ENCODE measurements at places on chromosomes 6 and 20.

DNA sequence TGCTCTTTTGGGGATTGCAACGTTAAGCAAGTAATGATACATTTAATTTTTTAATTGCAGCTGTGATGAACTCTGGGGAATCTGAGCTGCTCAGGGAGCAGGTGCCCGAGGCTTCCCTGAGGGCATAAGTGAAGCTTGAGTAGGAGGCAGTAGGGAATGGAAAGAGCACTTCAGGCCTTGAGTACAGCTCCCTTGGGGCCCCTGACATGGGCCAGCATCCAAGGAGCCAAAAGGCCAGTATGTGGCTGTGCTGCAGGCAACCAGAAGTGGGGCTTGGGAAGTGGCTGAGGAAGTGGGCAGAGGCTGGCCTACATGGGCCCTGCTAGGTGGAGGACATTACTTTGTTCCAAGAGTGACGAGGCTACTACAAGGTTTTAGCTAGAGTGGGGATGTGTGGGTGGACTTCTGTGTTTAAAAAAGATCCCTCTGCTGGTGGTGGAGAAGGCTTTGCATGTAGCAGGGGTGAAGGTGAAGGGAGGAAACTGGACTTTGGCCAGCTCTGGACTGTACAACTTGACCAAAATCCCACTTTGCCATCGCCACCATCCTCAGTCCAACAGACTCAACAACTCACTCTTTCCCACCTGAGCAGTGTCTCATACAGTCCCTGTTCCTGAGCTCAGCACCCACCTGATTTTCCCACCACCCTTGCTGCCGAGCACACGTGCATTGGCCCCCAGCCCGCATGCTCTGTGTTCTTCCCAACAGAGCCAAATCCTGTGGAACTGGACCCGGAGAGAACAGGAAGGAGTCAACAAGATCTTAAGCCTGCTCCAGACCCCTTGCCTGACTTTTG, 10.9 kb upstream of the ZNF831 start:
- DNase-seq, result no peak

DNA sequence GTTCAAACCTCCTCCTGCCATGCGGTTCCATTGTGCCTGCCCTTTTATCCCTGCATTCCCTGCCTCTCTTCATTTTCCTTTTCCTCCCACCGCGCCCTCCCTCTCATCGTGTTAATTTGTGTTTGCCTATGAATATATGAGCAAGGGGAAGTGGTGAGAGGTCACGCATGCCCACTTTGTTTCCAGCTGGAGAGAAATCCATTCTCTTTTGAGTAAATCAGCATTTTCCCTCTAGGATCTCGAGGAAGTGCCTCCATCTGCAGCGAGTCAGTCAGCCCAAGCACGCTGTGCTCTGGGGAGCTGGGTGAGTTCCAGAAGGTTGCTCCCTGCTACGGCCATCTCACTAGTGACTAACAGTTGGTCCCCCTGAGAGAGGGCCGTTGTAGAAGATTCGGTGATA, 42.9 kb downstream of the CDH26 start:
- no peak for DNase-seq

- no peak for DNase-seq
Measured at GRCh38 chr6:92541448-92542060, 877.8 kb downstream of the EPHA7 start.

DNA sequence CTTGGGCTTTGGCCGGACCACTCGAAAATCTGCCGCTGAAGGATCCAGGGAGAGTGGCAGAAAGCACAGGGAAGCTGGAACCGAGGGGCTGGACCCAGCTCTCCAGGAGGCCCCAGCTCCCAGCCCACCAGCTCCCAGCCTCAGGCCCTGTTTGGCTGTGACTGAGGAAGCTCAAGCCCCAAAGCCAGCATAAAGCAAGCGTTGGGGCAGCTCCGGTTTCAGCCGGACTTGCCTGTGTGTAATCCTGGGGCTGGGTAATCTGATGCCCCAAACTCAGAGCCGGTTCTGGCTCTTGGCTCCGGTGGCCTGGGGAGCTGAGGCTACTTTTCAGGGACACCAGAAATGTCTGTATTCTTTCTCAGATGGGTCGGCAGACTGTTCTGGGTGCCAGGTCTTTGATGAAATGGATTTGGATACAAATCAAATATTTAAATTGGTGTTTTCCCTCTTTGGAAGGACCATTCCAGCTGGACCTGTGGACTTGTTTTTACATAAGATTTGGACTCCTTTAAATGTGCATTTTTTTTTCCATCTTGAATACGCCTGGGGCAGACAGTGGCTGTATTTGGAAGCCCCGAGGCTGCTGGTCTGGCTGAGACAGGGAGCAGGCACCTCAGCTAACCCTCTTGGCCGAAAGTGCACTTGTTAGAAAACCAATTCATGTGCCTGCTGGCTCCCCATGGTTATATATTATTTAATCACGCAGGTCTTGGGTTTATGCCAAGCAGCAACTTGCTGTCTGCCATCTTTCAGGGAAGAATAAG, 29.7 kb downstream of the RPP40 start:
- DNase-seq, result peak; percentile 29

- DNase-seq, result no peak
Measured at GRCh38 chr6:164882236-164882635, 427.2 kb downstream of the C6orf118 start.

GRCh38 chr20:51634257-51634656, 91.7 kb upstream of the NFATC2 start:
- DNase-seq, result peak; percentile 28

- no peak for DNase-seq
Measured at GRCh38 chr6:41214559-41215238, 13.4 kb upstream of the TREML4 start.

DNA sequence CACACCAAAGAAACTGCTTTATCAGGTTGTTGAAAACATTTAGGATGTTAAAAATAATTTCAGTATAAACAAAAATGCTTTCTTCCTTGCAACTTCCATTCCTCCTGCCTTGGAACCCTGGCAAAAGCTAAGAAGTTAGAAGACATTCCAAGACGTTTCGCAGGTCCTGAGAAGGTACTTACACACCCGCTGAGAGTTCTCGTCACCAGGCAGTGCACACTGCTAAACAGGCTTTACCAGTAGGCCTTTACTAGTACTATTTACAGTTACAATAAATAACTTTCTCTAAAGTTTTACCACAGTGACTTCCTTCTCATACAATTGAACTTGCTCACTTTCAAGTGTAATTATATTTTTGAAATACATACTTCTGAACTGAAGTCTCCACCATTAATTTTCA, 81.4 kb upstream of the RPS6KA2 start:
- DNase-seq, result no peak

- no peak for DNase-seq
Measured at GRCh38 chr20:37421988-37422387, 76.0 kb downstream of the SRC start.

GRCh38 chr6:27890445-27891319, 21.5 kb downstream of the OR2B2 start:
- DNase-seq, result peak; percentile 73

DNA sequence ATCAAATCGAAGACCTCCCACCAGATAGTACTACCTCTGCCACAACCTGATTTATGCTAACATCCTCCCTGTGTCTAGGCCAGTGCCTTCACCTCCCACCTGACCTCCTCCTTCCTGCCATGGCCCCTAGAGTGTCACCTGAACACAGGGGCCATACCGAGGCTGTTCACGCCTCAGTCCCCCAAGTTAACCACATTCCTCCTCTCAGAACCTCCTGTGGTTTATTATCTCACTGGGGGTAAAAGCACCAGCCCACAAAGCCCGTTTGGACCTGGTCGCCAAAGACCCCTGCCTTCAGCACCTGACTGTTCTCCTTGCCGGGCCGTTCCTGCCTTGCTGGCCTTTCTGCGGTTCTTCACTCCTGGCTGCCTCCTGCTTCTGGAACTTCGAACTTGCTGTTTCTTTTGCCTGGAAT, 13.7 kb downstream of the MAS1 start:
- no peak for DNase-seq

DNA sequence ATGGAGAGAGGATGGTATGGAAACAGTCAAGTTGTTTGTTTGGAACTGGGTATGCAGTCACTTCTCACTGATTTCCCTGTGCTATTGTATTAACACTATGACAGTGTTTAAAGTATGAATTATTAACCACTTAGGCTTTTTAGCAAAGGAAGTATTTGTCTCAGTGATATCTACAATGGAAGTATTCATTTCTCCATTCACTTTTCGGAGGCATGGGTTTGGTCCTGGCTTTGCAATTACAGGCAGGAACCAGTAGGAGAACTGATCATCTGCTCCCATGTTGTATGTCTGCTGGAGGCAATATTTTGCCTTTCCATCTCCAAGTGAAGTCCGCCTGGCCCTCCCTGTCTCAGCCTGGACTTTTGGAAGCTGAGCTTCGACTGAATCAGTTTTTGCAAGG, 30.6 kb upstream of the EXOC2 start:
- no peak for DNase-seq

DNA sequence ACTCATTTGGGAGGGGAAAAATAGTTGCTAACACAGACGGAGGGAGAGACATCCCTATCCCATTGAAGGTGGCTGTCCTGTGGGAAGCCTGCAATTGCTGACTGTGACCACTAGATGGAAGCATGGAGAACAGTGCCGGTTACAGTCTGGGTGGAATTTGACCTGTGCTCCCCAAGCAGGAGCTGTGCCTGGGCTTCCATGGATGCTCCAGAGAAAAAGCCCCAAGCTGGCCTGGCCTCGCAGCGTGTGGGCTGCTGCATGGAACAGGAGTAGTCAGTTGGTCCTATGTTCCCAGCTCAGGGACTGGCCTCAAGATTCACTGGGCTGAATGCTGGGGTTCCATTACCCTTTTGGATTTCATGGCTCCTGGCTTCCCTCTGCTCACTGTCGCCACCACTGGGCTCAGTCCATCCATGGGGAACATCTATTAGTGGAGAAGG, 116.3 kb upstream of the CHD6 start:
- DNase-seq, result peak; percentile 71

- DNase-seq, result no peak
Measured at GRCh38 chr6:5128351-5128750, 43.2 kb downstream of the PPP1R3G start.

DNA sequence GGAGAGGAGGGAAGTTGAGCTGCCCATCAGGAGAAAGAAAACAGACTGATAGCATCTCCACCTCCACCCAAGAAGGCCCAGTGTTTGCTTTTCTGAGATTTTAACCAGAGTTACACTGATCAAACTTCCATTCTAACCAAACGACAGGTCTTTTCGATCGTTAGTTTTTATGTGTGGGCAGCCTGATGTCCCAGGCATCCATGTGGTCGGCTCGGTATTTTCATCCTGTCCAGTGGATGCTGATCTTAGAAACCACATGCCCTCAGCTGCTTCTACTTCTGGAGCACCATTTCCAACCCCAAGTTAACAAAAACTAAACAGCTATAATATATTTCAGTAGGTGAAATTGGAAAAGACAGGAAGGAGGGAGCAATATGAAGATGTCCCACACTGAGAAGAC, 536.8 kb upstream of the JAG1 start:
- no peak for DNase-seq

- no peak for DNase-seq
Measured at GRCh38 chr6:47026679-47027078, 15.5 kb downstream of the ADGRF1 start.

DNA sequence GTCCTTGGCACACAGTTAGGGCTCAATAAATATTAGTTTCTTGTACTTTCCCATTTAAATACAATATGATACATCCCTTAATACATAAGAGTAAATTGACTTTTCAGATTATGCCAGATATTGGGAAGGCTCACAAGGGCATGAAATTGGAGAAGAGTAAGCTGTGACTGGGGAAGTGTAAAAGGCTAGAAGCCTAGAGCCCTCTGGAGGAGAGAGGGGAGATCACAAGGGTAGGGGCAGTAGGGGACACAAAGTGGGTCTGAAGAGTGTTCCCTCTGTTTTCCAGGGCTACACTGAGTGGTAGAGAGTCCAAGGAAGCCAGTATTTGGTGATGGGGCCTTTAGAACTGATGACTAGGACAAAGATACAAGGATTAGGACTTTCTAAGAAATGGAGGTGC, 562.9 kb upstream of the CHD6 start:
- no peak for DNase-seq

- no peak for DNase-seq
Measured at GRCh38 chr6:139784222-139784769, 409.8 kb upstream of the CITED2 start.

GRCh38 chr6:81517455-81517854, 235.0 kb downstream of the TENT5A start:
- no peak for DNase-seq

- DNase-seq, result no peak
Measured at GRCh38 chr6:113859349-113860180, 2.4 kb downstream of the MARCKS start.

- DNase-seq, result no peak
Measured at GRCh38 chr6:37871616-37872372, 52.3 kb downstream of the ZFAND3 start.

GRCh38 chr6:138007014-138007472, 100.2 kb downstream of the PERP start:
- peak; percentile 64 for DNase-seq

GRCh38 chr6:6131492-6132109, 124.9 kb upstream of the NRN1 start:
- peak; percentile 65 for DNase-seq

- no peak for DNase-seq
Measured at GRCh38 chr6:142361779-142362750, 60.3 kb downstream of the ADGRG6 start.

GRCh38 chr6:56356426-56356825, 109.0 kb upstream of the COL21A1 start:
- no peak for DNase-seq

DNA sequence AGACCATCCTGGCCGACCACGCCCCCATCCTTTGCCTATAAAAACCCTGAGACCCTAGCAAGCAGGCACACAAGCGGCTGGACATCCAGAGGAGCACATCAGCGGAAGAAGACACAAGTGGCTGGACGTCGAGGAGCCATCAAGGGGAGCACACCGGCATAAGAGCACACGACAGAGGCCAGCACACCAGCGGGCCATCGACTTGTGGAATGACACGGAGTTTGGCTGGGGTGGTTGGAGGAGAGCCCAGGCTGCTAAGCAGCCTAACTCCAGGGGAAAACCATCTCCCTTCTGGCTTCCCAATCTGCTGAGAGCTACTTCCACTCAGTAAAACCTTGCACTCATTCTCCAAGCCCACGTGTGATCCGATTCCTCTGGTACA, 44.8 kb upstream of the BCLAF1 start:
- DNase-seq, result no peak

DNA sequence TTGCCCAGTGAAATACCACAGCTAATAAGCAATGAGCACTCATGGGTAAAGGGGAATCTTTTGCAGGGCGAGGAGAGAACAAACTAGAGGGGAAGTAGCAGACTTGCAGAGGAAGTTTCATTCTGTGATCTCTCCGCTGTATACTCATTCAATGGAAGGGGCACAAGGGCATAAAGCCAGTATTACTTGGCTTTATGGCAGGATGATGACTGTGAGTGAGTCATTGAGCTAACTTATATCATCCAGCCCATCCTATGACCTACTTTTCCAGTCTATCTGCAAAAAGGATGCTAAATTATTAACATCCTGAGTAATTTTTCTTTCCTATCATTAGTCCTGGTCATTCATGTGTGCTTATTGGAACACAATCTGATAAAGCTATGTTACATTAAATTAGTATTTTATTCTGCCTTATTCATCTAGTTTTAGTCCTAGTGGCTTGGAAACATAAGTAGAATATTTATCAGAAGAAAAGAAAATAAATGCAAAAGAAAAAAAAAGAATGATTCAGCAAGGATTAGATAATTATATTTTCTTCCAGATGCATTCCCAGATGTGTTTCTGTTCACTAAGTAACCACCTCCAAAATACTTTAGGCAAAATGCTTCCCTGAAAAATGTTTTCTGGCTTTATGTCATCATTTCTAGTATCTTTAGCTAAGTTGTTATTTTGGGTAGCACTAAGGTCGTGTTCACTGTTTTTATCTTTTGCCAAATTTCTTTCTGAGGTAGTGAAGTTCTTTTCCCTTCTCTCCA, 471.7 kb downstream of the CDKAL1 start:
- DNase-seq, result no peak

- peak; percentile 43 for DNase-seq
Measured at GRCh38 chr6:29647927-29648642, 8.8 kb upstream of the MOG start.
